ENCODE measurements at places on chromosomes 2 and 18.

DNA sequence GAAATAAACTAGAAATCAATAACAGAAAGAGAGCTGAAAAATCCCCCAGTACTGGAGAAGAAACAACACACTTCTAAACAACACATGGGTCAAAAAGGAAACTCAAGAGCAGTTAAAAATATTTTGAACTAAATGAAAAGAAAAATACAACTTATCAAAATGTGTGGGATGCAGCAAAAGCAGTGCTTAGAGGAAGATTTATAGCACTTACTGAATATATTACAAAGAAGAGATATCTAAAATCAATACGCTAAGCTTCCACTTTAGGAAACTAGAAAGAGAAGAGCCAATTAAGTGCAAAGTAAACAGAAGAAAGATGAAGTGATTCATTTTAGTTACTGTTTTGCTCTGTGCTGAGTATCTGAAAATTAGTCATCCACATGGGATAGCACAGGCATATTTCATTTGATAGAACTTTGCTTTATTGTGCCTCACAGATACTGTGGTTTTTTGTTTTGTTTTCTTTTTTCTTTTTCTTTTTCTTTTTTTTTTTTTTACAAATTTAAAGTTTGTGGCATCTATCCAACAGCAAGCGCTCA lies 17.0 kb downstream of the TGFA start:
- no peak overlapping the region for H3K27ac ChIP-seq
- no peak overlapping the region for H3K4me3 ChIP-seq
- no peak for DNase-seq
- H3K36me3 ChIP-seq, result no peaks in the 10 kb centered on the region
- peaks cover 4% of the 10 kb centered on the region for H3K27me3 ChIP-seq
- no peaks in the 10 kb centered on the region for H3K4me1 ChIP-seq

DNA sequence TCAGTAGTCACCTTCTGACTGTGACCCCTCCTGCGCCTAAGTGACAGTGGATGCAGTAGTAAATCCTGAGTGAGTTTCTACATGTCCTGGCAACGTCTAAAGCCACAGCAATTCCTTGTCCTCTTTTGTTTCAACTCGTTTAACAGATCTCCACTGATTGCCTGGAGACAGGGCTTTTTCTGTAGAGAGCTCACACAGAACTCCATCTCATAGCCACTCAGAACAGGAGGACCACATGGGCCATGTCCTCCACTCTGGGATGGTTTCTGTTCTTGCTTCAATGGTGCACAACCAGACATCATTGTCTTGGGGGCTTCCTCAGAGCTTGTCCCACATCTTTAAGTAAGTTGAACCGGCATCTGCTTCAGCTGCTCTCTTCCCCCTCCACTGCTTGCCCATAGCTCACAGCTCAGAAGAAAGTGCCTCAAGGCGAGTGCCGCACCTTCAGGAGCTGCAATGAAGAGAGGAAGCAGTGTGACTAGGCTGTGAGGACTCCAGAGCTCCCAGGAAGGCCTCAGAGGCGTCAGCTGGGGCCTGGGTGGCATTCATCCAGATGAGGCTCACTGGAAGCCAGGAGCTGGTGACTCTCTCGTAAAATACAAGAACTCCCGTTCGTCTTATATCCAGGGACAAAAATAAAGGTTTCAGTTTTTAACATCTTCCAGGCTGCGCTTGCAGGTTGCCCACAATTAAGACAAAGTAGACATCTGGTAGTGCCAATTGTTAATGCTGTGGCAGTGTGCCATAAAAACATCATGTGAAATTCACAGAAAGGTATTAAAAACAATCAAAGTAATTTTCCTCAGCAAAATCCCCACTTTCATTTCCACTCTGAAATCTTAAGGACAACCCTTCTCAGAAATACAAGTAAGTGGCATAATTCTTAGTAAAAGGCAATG lies 37.3 kb downstream of the ST3GAL5 start:
- H3K36me3 ChIP-seq, result peaks cover 46% of the 10 kb centered on the region
- H3K4me1 ChIP-seq, result peaks cover 26% of the 10 kb centered on the region
- no peaks in the 10 kb centered on the region for H3K27me3 ChIP-seq

DNA sequence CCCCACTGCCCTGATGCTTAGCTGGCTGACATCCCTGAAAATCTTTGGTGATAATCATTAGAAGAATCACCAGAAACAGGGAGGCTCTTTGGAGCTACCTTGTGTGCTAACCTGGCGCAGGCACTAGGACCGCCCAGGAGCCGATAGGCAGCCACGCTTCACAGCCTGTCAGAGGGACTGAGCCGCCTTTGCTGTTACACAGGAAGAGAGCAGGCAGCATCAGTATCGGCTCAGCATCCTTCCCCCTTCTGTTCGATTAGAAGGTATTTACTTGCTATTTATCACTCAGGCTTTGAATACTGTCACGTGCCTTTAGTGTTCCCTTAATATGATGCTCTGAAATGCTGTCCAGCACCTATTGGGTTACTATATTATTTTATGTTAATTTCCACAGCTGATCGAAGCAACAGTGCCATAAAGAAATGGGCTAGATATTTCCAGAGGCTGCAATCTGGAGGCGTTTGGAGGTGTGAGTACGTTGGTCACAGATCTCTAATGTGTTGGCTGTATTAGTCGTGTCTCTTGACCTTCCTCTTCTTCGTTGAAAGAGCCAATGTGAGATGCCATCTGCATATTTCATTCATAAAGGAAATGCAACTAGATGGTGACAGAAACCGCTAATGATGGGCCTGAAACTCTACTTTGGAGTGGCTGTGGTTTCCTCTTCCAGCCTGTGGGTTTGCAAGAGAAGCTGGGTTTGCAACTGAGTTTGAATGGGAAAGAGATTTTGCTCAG lies 110.4 kb upstream of the RAB27B start:
- H3K36me3 ChIP-seq, result no peaks in the 10 kb centered on the region
- H3K4me3 ChIP-seq, result peak overlapping the region; percentile 43
- H3K4me1 ChIP-seq, result no peaks in the 10 kb centered on the region
- H3K27me3 ChIP-seq, result no peaks in the 10 kb centered on the region

DNA sequence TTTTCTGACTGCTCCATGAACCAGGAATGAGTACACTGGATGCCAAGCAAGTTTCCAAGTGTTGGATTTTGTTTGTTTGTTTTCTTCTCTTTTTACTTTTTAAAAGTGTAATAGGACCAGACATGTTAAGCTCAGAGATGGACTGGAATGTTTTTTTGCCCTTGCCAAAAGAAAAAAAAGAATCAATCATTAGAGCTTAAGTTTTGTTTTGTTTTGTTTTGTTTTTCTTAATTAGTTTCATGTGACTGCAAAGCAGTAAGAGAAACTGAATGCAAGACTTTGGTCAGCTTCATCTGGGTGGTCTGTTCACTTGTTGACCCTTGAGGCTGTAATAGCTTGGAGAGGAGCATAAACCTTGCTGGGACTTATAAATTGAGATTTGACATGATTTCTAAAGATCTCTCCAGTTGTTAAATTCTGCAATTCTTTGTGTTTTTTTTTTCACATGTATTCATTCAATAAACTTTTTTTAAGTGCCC lies 42.4 kb upstream of the SLC1A4 start:
- no peak for DNase-seq
- no peaks in the 10 kb centered on the region for H3K4me1 ChIP-seq
- H3K27ac ChIP-seq, result no peak overlapping the region
- H3K4me3 ChIP-seq, result no peak overlapping the region

- DNase-seq, result no peak
- H3K4me1 ChIP-seq, result peaks cover 4% of the 10 kb centered on the region
- no peak overlapping the region for H3K27ac ChIP-seq
- no peak overlapping the region for H3K4me3 ChIP-seq
Observed at GRCh38 chr2:166314022-166314759, 61.6 kb downstream of the SCN9A start.

GRCh38 chr2:2825062-2825461 lies 494.0 kb upstream of the MYT1L start:
- no peak overlapping the region for H3K4me3 ChIP-seq
- no peaks in the 10 kb centered on the region for H3K36me3 ChIP-seq
- no peak for DNase-seq
- H3K27me3 ChIP-seq, result no peaks in the 10 kb centered on the region
- H3K27ac ChIP-seq, result no peak overlapping the region

GRCh38 chr2:130972410-130972809 lies 120.8 kb downstream of the FAM168B start:
- H3K36me3 ChIP-seq, result no peaks in the 10 kb centered on the region
- no peak for DNase-seq
- no peaks in the 10 kb centered on the region for H3K4me1 ChIP-seq
- no peaks in the 10 kb centered on the region for H3K27me3 ChIP-seq
- H3K4me3 ChIP-seq, result no peak overlapping the region

- no peak overlapping the region for H3K27ac ChIP-seq
- DNase-seq, result no peak
- H3K36me3 ChIP-seq, result no peaks in the 10 kb centered on the region
Observed at GRCh38 chr2:172900871-172901270, 165.2 kb downstream of the RAPGEF4 start.
